Tongue (tissue), 3 donors: ENCODE measurements at places on chromosomes 4 and X. TPM values are rescaled to one million over a fixed set of nuclear protein-coding genes. Genes with fewer than 3 reads are reported as not detected.
A peak's percentile ranks its signal among the peaks of the same experiment; 100 is the strongest.

DNA sequence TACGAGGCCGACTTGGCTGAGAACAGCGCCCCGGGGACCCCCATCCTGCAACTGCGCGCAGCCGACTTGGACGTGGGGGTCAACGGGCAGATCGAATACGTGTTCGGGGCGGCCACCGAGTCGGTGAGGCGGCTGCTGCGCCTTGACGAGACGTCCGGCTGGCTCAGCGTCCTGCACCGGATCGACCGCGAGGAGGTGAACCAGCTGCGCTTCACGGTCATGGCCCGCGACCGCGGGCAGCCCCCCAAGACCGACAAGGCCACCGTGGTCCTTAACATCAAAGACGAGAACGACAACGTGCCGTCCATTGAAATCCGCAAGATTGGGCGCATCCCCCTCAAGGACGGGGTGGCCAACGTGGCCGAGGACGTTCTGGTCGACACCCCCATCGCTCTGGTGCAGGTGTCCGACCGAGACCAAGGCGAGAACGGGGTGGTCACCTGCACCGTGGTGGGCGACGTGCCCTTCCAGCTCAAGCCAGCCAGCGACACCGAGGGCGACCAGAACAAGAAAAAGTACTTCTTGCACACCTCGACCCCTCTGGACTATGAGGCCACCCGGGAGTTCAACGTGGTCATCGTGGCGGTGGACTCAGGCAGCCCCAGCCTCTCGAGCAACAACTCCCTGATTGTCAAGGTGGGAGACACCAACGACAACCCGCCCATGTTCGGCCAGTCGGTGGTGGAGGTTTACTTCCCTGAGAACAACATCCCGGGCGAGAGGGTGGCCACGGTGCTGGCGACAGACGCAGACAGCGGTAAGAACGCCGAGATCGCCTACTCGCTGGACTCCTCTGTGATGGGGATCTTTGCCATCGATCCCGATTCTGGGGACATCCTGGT lies 2.4 kb downstream of the PCDH7 start:
- peak; percentile 14 for DNase-seq

DNA sequence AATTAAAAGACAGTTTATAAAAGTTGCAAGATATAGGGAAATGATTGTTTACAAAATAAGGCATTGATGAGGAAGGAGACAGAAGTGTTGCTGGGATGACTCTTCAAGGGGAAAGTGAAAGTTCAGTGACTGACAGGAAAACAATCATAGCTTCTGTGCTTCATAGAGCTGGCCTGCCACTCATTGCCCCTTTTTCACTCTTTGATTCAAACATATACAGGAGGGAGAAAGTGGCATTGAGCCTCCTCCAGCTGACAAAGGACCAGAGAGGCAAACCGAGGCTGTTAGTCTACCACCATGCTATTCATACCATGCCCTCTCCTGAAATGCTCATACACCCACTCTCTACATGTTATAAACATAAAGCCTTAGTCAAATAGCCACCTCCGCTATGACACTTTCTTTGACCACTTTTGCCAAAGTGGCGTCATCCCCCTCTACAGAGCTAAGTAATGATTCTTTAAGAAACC lies 79.2 kb upstream of the ATOH1 start:
- no peak for DNase-seq

DNA sequence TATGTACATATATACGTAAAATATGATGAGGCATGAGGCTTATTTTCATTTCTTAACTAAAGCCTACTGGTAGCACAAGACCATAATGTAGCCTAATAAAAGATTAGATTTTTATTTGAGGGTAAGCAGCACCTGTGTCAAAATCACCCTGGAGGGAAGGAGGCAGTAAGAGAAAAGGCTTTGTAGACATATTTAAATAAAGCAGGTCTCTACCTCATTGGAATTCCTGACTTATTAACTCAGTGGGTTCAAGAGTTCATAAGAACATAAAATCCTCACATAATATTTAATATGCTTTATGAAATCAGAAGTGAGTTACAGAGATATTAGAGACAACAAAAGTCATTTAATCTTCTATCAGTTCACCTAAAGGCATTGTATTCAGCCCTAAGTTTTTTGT lies 261.6 kb upstream of the ANKRD50 start:
- DNase-seq, result no peak

GRCh38 chr4:183014361-183015084 lies 84.5 kb upstream of the WWC2 start:
- peak; percentile 4 for DNase-seq

GRCh38 chr4:3470244-3471097 lies 7.4 kb downstream of the DOK7 start:
- DNase-seq, result peak; percentile 71

- DNase-seq, result no peak
Observed at GRCh38 chrX:100194082-100194775, 215.8 kb downstream of the PCDH19 start.

The SMARCAD1 gene
- 58.3 TPM for total RNA-seq

The ITIH6 gene
- 0.51 TPM for total RNA-seq

The APELA gene
- not detected for total RNA-seq

The DOK7 gene
- 30.9 TPM for total RNA-seq
